Neural crest cell (in vitro differentiated cells): ENCODE measurements at places on chromosomes 1 and 21. TPM values are rescaled to one million over a fixed set of nuclear protein-coding genes. Genes with fewer than 3 reads are reported as not detected.
A peak's percentile ranks its signal among the peaks of the same experiment; 100 is the strongest.

DNA sequence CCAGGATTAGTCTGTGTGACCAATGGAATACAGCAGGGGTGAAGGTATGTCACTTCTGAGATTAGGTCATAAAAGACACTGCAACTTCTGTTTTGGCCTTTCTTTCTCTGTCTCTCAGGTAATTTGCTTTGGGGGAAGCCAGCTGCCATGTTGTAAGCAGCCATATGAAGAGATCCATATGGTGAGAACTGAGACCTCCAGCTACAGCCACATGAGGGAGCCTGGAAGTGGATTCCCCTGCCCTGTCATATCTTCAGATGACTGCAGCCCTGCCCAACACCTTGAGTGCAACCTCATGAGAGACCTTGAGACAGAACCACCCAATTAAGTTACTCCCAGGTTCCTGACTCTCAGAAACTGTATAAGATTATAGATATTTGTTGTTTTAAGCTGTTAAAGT is 70.1 kb upstream of the ESRRG start:
- DNase-seq = no peak

The VHLL gene
- total RNA-seq = 0.77 TPM in 1 of 2 replicates, not detected in the other

GRCh38 chr1:112872551-112872962 is 83.4 kb downstream of the SLC16A1 start:
- no peak for DNase-seq

The PCP4L1 gene
- total RNA-seq = 0.16 and 0.20 TPM in 2 replicates

The FMO5 gene
- 0.36 and 0.47 TPM in 2 replicates for total RNA-seq

DNA sequence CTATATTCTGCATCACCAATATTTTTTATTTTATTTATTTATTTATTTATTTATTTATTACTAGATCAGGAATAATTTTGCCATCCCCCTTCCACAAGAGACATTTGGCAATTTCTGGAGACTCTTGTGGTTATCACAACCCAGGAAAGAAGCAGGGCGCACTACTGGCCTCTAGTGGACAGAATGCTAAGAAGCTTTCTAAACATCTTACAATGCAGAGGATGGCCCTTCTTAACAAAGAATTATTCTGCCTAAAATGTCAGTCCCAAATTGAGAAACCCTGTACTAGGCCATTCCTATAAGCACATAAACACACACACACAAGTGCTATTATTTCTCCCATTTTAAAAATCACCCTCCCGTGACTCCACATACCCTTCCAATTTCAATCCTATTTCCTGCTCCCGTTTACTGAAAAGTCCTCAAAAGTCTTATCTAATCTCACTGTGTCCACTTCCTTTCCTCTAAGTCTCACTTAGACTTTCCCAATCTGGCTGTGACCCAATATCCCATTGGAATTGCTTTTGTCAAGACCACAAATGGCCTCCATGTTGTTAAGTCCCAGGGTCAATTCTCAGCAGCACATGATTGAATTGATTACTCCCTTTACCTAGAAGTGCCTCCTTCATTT is 43.7 kb upstream of the RNF11 start:
- DNase-seq = peak; percentile 75

DNA sequence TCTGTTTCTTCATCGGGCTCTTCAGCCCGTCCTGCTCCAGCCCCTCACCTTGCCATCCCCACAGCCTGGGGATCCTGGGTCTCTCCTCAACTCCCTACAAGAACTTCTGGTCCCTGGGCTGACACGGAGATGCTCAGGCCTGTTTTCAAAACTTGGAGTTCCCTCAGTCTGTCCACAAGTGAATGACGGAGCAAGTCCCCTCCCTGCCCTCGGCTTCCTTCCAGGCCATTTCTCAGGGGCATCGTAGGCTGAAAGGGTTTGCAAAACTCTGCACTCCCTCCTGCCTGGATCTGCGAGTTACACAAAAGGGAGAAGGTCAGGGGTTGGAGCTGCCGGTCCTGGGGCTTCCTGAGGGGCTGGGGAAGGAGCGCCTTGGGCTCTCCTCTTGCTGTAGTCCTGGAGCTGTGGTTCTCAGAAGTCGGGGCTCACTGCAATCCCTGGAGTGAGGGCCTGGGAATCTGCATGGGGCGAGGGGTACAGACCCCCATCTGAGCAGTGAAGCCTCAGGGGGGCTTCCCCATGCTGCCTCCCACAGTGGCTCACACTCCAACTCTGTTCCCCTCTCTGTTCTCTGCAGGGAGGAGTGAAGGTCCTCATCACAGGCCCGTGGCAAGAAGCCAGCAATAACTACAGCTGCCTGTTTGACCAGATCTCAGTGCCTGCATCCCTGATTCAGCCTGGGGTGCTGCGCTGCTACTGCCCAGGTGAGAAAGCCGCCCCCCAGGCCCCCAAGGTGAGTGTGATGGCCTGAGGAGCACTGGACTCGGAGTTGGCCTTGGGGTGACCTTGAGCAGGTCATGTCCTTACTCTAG is 100.6 kb upstream of the VAMP3 start:
- peak; percentile 22 for DNase-seq

- no peak for DNase-seq
These were observed 717.6 kb downstream of the PTPRU start for GRCh38 chr1:29953961-29954360.

DNA sequence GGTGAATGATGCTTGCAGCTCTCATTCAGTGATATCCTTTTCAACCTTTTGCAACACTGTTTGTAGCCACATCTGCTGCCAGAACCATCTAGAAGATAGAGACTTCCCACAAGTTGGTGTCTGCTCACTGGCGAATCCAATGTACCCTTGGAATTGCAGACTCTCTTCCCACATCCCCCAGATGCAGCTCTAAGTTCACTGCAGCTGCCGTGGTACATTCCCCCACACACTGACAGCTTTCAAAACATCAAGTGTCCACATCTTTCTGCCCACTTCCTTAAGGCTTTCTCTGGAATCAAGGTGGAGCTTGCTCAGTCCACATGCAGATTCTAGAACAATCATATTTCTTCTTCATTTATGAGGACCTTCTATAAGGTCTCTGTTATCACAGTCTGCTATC is 99.2 kb downstream of the PLPPR4 start:
- no peak for DNase-seq

GRCh38 chr1:107141491-107142126 is 770 bp downstream of the NTNG1 start:
- DNase-seq = peak; percentile 5
